ENCODE measurements at places on chromosomes 16 and 17. TPM values are rescaled to one million over a fixed set of nuclear protein-coding genes. Genes with fewer than 3 reads are reported as not detected.
A peak's percentile ranks its signal among the peaks of the same experiment; 100 is the strongest.

- no peaks in the 10 kb centered on the region for H3K27me3 ChIP-seq
- H3K36me3 ChIP-seq = peaks cover 8% of the 10 kb centered on the region
- H3K27ac ChIP-seq = no peak overlapping the region
- H3K4me3 ChIP-seq = no peak overlapping the region
Observed at GRCh38 chr17:50539762-50540559, 7.0 kb upstream of the SPATA20 start.

- H3K27me3 ChIP-seq = peaks cover 4% of the 10 kb centered on the region
- peaks cover 47% of the 10 kb centered on the region for H3K4me1 ChIP-seq
- no peak for DNase-seq
- no peak overlapping the region for H3K27ac ChIP-seq
- H3K4me3 ChIP-seq = no peak overlapping the region
Observed at GRCh38 chr17:72572604-72573491, 452.0 kb downstream of the SOX9 start.

GRCh38 chr16:67301080-67301782 is 21.9 kb downstream of the PLEKHG4 start:
- DNase-seq = no peak
- H3K36me3 ChIP-seq = no peaks in the 10 kb centered on the region
- H3K4me3 ChIP-seq = no peak overlapping the region
- peak overlapping the region; percentile 17 for H3K27ac ChIP-seq
- peaks cover 14% of the 10 kb centered on the region for H3K27me3 ChIP-seq

GRCh38 chr16:56387396-56387795 is 37.9 kb downstream of the AMFR start:
- H3K4me1 ChIP-seq = peaks cover 9% of the 10 kb centered on the region
- no peak overlapping the region for H3K27ac ChIP-seq
- no peaks in the 10 kb centered on the region for H3K27me3 ChIP-seq
- DNase-seq = no peak
- H3K36me3 ChIP-seq = peaks cover 61% of the 10 kb centered on the region

- no peaks in the 10 kb centered on the region for H3K27me3 ChIP-seq
- H3K36me3 ChIP-seq = peaks cover 5% of the 10 kb centered on the region
- H3K27ac ChIP-seq = peak overlapping the region; percentile 92
- no peak for DNase-seq
Observed at GRCh38 chr17:73278049-73278464, 16.4 kb upstream of the CPSF4L start.

GRCh38 chr16:79632289-79632688 is 31.8 kb upstream of the MAF start:
- H3K4me3 ChIP-seq = no peak overlapping the region
- peaks cover 25% of the 10 kb centered on the region for H3K27me3 ChIP-seq
- H3K36me3 ChIP-seq = no peaks in the 10 kb centered on the region
- H3K4me1 ChIP-seq = no peaks in the 10 kb centered on the region
- no peak for DNase-seq

DNA sequence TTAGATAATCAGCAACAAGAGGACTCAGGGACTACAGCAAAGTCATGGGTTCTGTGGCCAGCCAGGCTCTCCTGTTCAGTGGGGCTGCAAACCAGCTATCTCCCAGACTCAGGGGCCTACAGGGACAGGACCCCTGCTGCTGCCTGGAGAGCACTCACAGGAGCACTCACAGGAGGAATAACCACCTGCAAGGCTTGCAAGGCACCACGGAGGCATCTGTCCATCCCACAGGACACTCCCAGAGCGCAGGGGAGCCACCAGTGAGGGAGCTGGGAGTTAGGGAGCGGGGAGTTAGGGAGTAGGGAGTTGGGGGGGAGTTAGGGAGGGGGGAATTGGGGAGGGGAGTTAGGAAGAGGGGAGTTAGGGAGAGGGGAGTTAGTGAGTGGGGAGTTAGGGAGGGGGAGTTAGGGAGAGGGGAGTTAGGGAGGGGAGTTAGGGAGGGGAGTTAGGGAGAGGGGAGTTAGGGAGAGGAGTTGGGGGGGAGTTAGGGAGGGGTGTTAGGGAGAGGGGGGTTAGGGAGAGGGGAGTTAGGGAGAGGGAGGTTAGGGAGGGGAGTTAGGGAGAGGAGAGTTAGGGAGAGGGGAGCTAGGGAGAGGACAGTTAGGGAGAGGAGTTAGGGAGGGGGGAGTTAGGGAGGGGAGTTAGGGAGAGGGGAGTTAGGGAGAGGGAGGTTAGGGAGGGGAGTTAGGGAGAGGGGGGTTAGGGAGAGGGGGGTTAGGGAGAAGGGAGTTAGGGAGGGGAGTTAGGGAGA is 5.7 kb downstream of the CANT1 start:
- H3K36me3 ChIP-seq = peaks cover 8% of the 10 kb centered on the region
- peak overlapping the region; percentile 66 for H3K27ac ChIP-seq
- DNase-seq = no peak
- H3K4me1 ChIP-seq = peaks cover 15% of the 10 kb centered on the region

The TVP23A gene
- total RNA-seq = 9.8 TPM

The C16orf92 gene
- total RNA-seq = not detected

The STAC2 gene
- total RNA-seq = 0.77 TPM

The TEX14 gene
- total RNA-seq = 0.20 TPM

The CDRT4 gene
- total RNA-seq = 34.1 TPM

Data from mesothelial cell of epicardium (in vitro differentiated cells).